Smooth muscle cell of the brain vasculature (primary cell): ENCODE measurements at places on chromosomes 16 and 17.

- DNase-seq = no peak
Measured at GRCh38 chr16:23843143-23843542, 7.4 kb downstream of the PRKCB start.

DNA sequence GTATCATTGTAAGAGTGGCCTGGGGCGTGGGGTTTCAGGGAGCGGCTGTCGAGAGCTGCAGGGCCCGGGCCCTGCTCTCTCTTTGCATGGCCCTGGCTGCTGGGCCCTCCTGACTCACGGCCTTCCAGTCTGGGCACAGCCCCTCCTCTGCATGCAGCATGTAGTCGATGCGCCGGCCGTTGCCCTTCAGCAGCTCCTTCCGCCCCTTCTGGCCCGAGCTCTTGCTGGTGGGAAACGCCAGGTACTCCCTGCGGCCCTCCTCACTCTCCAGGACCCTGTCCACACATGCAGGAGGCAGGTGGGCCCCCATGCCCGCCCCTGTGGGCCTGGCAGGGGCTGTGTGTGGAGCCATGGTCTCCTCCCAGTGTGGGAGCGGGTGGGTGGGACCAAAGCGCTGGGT is 50.7 kb downstream of the PRMT7 start:
- no peak for DNase-seq

DNA sequence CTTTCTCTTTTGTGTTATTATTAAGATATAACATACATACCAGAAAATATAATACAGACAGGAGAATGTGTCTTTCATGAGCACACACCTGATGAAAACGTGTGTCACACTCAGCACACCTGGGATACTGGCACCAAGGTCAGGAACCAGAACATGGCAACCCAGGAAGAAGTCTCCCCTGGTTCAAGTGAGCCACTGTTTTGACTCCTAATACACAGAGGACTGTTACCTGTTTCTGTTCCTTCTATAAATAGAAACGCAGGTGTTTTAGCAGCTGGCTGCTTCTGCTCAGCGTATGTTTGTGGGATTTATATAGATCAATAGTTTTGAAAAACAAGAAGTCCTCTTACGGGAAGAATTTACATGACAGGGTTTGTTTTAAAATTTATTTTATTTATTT is 3.5 kb downstream of the SEC14L1 start:
- DNase-seq = no peak

DNA sequence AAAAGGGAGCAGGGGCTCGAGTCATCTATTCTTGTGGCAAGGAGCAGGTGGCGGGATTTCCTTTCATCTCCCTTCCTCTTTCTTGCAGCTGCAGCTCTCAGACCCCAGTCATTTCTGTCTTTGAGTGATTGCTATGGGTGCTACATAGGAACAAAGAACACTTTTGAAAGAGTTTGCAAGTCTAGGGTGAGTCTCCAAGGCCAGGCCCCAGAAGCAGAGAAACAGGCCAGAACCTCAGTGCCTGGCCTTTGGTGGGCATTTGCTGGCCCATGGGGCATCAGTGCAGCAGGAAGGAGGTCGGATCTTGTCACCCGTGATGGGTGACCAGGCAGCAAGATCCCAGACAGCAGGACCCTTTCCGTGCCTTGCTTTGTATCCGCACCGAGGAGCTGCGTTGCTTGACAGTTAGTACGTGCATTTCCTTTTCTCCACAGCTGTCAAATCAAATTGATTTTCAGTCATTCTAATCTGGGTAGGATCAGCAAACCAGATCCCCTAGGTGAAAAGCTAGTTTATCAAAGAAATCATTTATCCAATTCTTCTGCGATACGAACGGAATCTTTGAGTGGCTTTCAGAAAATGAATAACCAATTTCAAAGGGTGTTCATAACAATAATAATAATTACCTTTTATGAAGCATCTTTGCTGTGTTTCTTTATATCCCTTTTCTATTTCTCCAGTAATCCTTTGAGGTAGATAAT is 244.6 kb upstream of the MAF start:
- DNase-seq = no peak

DNA sequence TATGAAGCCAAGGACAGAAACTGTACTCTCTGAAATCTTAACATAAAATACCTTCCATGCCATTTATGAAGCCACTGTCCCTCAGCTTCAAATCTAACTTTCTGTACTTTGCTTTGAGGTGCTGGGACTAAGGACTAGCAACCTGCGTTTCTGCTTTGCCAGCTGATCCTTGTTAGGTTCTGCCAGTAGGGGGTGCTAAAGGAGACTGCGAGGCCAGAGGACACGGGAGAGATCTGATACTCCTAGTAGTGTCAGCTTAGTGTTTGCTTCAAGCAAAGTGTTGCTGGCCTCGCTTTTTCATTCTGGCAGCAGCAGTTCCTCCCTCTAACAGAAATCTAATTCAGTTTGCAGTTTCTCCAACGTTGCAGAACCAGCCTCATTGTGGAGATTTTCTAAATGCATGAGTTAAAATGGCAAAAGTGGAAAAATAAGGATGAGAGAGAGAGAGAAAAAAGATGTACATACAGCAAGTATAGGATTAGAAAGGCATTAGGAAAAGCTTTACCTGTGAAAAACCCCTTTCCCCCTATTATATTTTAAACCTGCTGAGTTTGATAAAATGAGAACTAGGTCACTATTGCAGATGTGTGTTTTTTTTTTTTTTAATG is 297.5 kb downstream of the CA10 start:
- DNase-seq = no peak

GRCh38 chr17:78180083-78180482 is 6.8 kb downstream of the TK1 start:
- DNase-seq = no peak

- DNase-seq = no peak
Measured at GRCh38 chr16:15701975-15702970, 52.2 kb downstream of the NDE1 start.

- no peak for DNase-seq
Measured at GRCh38 chr16:50505714-50506542, 42.3 kb upstream of the NKD1 start.
